ENCODE measurements at places on chromosomes 1 and 21.

GRCh38 chr1:240044620-240045019, 47.1 kb upstream of the FMN2 start:
- no peak for DNase-seq

DNA sequence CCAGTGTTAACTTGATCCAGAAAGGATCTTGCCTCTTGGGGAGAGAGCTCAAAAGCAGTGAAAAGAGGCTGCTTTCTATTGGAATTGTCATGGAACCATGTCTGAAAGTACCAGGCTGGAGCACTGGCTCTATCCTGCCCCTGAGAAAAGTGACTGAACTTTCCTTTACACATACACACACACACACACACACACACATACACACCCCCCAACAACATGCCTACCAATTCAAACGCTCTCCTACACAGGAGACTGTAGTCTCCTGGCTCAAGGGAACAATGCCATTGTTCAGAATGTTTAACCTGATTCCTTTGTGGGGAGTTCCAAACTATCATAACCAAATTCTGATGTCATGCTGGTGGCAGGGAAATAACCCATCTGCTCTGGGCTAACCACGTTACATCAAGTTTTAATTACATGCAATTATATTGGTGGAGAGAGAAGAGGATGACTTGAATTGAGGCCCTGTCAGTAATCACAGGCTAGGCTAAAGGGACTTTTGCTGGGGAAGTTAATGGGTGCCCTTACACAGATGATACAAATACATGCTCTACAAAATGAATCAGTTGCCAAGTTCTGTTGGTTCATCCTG, 52.3 kb upstream of the DUSP10 start:
- no peak for DNase-seq

DNA sequence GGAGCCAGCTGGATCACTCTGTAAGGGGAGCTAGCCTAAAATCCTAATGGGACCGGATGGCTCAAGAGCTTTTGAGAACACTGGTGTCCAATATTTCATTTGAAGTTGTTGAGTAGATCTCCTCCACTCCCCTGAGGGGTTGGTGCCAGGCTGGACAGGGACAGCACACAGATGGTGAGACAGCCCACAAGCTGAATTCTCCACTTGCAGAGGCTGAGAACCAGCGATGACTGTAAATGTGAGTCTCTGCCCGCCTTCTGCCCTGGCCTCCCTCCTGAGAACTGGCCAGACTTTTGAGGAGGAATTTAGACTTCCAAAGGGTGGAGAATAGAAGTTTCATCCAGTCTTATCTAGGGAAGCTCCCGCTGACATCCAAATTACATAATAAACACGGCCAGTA, 20.5 kb upstream of the COQ8A start:
- DNase-seq: no peak

DNA sequence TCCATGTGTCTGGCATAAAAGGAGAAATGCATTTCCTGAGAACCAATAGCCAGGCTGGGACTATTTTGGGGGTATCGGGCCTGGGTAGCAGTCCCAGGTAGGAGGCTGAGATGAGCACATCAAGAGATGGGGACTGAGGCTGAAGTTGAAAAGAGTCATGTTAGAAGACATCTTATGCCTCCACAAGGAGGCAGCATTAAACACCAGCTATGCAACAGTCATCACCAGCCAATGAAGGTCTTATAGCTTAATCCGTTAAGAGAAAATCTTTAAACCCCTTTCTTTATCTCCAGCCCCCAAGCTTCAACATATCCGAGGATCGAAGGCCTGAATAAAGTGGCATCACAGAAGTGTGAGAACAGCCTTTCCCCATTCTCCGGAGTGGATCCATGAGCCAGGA, 640.7 kb upstream of the PTBP2 start:
- DNase-seq: no peak

GRCh38 chr1:110899458-110899843, 26.5 kb downstream of the CD53 start:
- DNase-seq: no peak

DNA sequence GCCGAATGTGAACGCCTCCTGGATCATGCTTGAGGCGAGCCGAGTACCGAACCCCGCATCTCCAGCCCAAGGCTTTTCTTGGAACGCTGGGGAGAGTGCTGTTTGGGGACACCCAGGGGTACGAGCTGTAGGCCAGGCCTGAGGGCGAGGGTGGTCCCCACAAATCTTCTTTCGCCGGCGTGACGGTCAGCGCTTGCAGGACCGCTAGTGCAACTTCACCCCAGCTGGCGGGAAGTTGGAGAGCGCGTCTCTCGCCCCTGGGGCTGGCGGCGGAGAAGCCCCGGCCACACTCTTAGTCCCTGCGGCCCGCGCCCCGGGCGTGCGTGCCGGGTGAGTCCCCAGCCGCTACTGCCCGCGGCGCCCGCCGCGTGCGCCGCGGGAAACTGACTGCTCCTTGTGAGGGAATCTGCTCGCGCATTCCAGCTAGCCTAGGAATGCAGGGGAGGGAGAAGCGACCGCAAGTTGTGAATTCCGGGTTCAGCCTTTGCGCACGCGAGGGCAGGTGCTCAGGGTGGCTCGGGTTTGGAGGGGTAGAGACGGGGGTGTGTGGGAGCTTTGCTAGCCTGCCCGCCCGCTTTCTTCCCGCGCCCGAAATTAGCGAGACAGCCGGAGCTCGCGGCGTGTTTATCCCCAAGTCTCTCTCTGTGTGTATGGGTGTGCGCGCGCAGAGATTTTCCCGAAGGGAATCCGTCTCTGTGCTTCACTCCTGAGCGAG, 884 bp downstream of the LHX4 start:
- no peak for DNase-seq

GRCh38 chr1:69409731-69410456, 157.8 kb upstream of the LRRC7 start:
- no peak for DNase-seq

DNA sequence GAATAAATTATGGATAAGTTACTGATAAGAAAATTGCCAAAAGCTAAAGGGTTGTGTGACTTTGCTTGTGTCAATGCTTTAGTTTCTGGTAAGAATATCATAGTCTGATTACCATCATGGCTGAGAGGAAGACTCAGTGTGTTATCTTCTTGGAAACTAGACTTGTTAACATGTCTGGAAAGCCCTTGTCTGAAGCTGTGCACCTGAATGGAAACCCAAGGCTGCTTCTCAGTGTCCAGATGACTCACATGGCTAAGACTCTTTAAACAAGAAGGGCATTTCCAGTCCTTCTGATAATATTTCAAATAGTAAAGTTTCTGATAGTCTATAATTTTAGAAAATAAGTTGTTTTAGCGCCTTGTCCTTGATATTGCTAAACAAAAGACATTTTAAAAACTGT, 1092.7 kb downstream of the PLA2G4A start:
- no peak for DNase-seq

DNA sequence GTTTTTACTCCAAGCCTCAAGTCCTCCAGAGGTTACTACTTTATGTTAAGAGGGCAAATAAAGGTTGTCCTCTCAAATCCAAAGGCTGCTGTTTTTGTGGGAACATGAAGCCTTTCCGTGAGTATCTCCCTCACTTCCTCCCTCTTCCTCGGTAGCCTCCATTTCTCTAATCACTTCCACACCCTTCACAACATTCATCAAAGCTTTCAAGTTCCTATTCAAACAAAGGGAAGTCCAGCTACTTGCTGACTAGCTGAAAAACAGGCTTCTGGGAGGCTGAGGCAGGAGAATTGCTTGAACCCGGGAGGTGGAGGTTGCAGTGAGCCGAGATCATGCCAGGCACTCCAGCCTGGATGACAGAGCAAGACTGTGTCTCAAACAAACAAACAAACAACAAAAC, 6.6 kb upstream of the CD48 start:
- DNase-seq: no peak

DNA sequence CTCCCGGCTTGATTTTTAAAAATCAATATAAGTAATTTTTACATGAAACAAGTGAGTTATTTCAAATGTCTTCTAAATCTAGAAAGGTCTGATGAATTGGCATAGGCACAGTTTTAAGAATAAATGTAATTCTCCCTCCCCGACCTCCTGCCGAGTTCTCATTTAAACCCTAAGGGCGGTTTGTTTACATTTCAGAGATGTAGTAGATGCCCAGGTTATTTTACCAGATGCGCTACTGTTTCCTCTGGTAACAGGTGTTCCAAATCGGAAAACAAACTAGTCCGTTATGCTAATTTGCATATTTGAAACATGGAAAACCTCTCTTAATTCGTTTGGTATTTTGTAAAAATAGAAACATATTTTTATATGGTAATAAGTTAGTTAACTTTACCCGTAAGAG, 53.8 kb upstream of the CFAP126 start:
- no peak for DNase-seq

DNA sequence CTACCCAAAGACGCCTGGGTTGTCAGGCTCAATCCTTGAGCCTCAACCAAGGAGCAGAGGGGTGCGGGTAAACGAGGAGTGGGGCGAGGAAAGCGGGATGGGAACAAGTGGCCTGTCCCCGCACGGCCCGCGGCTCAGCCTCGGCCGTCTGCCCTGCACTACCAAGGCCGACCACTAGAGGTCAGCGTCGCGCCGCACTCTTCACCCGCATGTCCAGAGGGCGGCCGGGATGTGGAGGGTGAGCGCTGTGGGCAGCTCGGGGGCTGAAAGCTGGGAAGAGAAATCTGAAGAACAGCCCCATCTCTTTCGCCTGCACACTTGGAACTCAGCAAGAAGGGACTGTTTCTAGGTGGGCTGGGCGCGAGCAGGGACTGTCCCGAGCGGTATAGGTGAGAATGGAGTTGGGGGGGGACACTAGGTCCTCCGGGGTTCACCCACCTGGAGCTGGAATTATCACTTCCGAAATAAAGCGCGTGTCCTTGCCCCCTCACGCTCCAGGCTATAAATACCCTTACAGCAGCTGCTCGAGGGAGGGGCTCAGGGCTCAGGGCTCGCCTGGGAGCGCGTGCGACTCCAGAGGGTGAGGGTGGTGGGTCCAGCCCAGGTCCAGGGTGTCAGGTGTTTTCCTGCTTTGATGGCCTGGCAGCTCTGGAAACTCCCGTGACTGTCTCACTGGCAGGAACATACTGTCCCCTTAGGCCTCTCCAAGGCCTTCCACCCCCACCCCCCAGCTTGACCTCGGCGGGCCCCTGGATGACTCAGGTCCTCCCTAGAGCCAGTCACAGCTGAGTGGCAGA, 9.8 kb downstream of the SLC30A2 start:
- peak; percentile 83 for DNase-seq

- no peak for DNase-seq
These were observed 53.3 kb upstream of the POGK start for GRCh38 chr1:166785987-166786386.

DNA sequence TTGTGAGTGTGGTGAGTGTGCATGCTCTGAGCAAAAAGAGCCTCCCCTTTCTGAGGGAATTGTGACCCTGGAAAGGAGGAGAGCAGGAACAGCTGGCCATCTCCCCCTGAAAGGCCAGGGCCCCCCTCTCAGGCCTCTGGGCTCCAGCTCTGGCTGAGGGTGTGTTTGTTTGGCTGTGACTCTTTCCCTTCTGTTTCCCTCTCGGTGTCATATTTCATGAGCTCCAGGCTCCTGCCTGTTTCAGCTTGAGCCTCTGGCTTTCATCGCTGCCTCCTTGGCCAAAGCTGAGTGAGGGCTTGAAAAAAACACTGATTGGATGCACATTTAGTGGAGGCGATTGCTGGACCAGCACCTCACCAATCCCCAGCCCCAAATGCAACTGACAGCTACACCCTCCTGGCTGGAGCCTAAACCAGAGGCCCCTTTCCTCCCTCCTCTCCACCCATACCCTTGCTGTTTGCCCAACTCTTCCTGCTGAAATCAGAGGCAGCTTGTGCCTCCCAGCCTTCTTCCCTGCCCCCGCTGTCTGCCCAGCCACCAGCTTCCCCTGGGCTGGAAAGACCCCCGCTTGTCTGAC, 64.1 kb downstream of the DDR2 start:
- no peak for DNase-seq

DNA sequence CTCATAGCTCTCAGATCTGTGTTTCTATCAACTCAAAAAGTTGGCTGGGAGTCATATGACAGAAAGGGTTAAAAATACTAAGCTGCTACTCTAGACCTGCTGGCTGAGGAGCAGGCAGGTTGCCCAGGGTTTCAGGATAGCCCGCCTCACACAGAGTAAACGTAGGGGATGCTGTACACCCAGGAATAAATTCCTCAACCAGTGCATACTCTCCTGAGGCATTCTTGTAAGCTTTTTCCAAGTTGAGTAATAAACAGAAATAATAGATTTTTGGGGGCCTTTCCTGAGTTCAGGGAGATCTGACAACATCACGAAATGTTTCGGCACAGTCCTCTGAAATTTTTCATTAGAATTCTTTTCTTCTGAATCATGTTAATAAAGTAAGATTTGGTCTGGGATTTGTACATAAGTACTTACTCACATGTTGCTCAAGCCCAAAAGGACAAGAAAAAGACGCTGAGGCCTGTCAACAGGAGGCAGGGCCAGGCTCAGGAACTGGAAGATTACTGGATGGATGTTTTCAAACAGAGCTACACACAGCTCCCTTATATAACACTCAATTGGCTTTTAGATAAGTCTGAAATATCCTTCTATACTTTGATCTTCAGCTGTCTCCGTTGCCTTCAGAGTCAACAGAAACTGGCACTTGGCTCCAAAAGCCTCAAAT, 41.0 kb downstream of the TGFBR3 start:
- DNase-seq: no peak

DNA sequence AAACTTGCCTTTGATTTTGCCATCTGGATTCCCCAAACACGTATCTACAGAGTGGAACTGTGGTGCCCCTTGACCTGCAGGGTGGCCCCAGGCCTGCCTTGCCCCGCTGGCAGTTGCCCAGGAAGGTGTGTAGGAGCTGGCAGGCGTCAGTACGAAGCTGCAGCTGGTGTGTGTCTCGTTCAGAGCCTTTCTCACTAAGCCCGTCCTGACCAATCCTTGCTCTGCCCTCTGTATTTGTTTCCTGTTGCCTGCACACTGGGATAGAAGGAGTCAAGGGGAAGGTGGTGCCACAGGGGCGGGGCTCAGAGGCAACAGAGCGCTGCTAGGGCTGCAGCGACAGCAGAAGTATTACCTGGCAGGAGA, 5.2 kb upstream of the VSIG8 start:
- DNase-seq: no peak

DNA sequence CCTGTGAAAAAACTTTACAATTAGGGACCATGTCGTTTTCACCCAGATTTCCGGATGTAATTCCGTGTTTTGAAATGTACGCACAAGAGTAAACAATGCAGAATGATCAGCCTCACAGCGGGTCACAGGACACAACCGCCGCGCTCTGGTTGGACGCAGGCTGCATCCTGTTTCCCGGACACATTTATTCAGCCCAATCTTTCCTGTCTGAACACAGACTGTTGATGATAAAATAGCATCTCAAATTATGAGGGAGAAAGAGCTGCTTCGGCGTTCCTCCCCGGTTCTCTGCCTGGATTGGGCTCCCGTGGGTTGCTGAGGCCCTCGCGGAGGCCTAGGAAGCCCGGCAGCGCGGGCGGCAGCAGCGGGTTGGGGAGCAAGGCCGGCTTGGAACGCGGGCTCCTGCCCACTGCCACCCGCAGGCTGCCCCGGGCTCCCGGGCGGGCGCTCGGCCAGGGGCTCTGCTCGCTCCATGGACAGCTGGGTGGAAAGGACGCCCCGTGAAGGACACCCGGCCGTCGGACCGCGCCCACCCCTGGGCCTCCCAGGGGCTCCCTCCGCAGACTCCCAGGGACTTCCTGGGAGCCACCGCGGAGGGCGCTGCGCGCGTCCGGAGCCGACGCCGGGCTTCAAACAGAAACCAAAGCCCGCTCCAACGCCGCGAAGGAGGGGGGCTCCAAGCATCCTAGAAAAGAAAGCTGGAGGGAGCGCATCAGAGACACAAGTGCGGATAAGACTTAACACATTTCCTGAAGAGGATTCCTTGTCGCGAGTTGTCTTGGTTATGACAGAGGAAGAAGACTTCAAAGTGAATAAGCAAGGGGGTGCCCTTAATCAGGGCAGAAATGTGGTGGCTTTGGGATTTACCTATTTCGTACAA, 122.3 kb downstream of the ESRRG start:
- DNase-seq: no peak

All from bone marrow (tissue), 2 donors.